ENCODE measurements at places on chromosomes 2 and 18. TPM values are rescaled to one million over a fixed set of nuclear protein-coding genes. Genes with fewer than 3 reads are reported as not detected.

The HOXD9 gene
- not detected for total RNA-seq

The GPR55 gene
- 4.4 TPM for total RNA-seq

The KCMF1 gene
- 96.4 TPM for total RNA-seq

The SULT1C4 gene
- total RNA-seq: not detected

The COPS8 gene
- 79.1 TPM for total RNA-seq

The ADAM23 gene
- total RNA-seq: 0.21 TPM

The MAPK4 gene
- not detected for total RNA-seq

The TCF7L1 gene
- not detected for total RNA-seq

The PKDCC gene
- 0.13 TPM for total RNA-seq

The PROKR1 gene
- 0.08 TPM for total RNA-seq

The C2orf66 gene
- total RNA-seq: not detected

The ANKRD12 gene
- total RNA-seq: 57.2 TPM

The OTX1 gene
- 0.13 TPM for total RNA-seq

The UGT1A5 gene
- not detected for total RNA-seq

The MYCN gene
- not detected for total RNA-seq

The RAMP1 gene
- total RNA-seq: 0.34 TPM

The RGPD3 gene
- total RNA-seq: 0.06 TPM

Measured in activated CD8-positive, alpha-beta memory T cell treated with anti-CD3 and anti-CD28 coated beads for 36 hours (primary cell).